ENCODE measurements at places on chromosomes 2 and 18.

- no peak for DNase-seq
Observed at GRCh38 chr2:47008381-47009252, 93.0 kb upstream of the MCFD2 start.

GRCh38 chr2:138298900-138299299 lies 202.7 kb upstream of the SPOPL start:
- no peak for DNase-seq

DNA sequence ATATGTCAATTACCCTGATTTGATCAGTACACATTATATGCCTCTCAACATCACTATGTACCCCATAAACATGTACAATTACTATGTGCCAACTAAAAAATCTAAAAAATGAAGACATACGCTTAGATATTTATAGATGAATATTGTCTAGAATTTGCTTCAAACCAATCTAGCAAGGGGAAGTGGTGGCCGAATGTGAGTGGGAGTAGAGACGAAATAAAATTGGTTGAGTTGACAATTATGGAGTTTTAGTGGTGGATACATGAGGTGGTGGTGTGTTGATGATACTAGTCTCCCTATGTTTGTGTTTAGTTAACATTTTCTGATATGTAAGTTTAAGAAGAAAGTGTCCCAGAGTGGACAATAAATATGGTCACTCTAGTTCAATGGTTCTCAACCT lies 49.0 kb downstream of the SDC1 start:
- no peak for DNase-seq

DNA sequence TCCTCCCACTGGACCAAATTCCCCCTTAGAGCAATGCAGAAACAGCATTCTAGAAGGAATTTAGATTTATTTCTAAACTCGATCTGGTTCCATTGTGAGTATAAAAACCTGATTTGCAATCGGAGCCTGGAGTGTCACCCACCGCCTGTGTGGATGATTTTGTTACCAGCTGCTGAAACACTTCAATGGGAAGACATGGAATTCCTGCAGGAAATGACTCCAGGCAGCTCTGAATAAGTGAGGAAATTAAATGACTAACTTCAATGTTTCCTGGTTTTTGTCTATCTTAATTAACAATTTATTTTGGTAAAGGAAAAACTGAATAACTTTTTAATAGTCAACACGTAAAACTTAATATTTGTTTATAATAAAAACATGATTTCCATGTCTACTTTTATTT lies 19.3 kb downstream of the CTAGE1 start:
- no peak for DNase-seq

DNA sequence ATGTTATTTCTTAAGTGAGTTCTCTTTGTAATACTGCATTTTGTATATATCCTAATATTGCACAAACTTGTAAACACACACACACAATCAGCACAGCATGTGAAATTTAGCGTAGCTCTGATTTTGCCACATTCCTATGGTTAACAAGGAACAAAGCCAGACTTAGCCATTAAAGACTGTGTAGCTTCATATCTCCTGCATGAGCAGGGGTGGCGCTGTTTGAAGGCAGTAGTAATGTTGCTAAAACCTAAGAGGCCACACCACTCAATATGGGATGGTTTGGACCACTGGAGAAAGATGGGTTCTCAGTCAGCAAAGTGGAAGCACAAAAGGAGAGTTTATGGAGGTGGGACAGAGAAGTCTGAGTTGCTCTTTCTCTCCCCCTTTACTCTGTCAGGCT lies 61.1 kb upstream of the RND3 start:
- peak; percentile 4 for DNase-seq

- DNase-seq: peak; percentile 87
Observed at GRCh38 chr2:126658905-126659561, 3.1 kb downstream of the GYPC start.

All from activated CD8-positive, alpha-beta T cell treated with anti-CD3 and anti-CD28 coated beads for 36 hours (primary cell).